Left forelimb (tissue), 1 donor: ENCODE measurements at places on chromosomes 6 and 20.

GRCh38 chr6:56021943-56022342, 146.6 kb upstream of the BMP5 start:
- DNase-seq, result no peak

GRCh38 chr20:11352041-11352440, 565.7 kb upstream of the BTBD3 start:
- DNase-seq, result no peak

GRCh38 chr6:82178077-82178758, 69.3 kb downstream of the IBTK start:
- no peak for DNase-seq

GRCh38 chr6:105988321-105988720, 97.8 kb upstream of the PRDM1 start:
- DNase-seq, result no peak

- DNase-seq, result no peak
These were observed 38.5 kb downstream of the ARFGEF2 start for GRCh38 chr20:48959899-48960550.

- no peak for DNase-seq
These were observed 277.5 kb downstream of the PTPRK start for GRCh38 chr6:128242765-128243403.

DNA sequence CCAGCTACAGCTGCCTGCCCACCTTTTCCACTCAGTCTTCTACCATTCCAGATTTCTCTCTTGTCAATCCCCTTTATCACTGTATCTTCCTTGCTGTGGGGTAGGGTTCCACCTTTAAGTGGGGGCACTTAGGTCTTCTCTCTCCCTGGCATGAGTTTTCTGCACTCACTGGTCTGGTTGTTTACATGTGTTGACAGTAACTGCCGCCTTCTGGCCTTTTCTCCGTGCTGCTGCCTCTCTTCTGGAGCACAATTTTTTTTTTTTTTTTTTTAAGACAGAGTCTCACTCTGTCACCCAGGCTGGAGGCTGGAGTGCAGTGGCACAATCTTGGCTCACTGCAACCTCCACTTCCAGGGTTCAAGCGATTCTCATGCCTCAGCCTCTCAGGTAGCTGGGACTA, 12.0 kb downstream of the RNF114 start:
- DNase-seq, result no peak

- DNase-seq, result no peak
These were observed 120.9 kb upstream of the IRAK1BP1 start for GRCh38 chr6:78746457-78746856.

DNA sequence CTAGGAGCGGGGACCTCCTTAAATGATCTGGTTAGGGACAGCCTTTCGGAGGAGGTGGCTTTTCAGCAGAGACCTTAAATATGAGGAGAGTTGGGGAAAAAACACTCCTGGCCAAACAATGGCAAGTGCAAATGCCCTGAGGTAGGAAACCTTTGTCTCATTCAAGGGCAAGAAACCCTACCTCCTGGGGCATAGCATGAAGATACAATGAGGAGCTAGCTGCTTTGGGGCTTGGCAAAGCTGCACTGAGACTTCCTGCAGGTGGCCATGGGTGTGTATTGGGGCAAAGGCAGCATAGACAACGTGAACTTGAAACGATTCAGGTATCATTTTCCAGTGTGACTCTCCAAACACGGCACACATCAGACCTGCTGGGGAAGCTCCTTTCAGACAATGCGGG, 30.7 kb downstream of the PMEPA1 start:
- DNase-seq, result no peak

- DNase-seq, result no peak
These were observed 23.1 kb upstream of the UBE2J1 start for GRCh38 chr6:89375427-89376267.

- no peak for DNase-seq
These were observed 96.4 kb downstream of the RPS12 start for GRCh38 chr6:132910759-132911158.

GRCh38 chr6:163231356-163232014, 183.0 kb upstream of the QKI start:
- DNase-seq, result no peak

DNA sequence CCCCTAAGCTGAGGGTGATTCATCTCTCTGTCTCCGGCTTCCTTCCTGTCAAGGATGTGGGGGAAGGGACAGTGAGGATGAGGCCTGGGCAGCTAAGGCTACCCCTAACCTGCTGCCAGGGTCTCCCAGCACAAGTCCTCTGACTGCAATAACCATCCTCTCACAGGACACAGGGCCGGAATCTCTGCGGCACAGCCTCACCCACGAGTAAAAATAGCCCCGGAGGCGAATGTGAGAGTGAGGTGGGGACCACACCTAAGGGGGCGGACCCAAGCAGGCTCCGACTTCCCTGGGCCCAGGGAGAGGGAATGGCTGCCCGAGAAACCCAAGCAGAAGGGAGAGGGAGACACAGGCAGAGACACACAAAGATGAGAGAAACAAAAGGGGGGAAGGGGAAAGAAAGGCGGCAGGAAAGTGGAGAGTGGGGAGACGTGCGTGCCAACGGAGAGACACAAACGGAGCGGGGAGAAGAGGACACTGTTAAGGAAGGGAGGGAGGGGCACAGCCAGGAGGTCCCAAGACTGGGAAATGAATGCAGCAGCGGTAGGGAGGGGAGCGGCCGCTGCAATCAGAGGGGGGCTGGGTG, 1.4 kb downstream of the CLIC1 start:
- no peak for DNase-seq

DNA sequence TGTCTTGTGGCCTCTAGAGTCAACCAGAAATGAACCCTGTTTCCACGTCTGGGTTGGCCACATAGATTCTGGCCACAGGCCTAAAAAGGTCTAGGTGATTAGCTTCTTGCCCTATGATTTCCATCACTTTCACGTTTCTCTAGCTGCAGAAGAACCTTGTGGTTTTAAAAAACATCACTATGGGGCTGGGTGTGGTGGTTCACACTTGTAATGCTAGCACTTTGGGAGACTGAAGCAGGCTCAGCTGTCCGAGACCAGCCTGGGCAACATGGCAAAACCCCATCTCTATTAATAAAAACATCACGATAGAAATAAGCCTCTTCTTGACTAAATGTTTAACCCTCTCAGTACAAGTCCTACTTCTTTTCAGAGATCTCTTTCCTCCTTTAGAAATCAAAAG, 27.6 kb downstream of the POLR1C start:
- DNase-seq, result no peak

GRCh38 chr6:128024969-128025368, 124.1 kb upstream of the THEMIS start:
- no peak for DNase-seq

- no peak for DNase-seq
These were observed 461.9 kb downstream of the QKI start for GRCh38 chr6:163876391-163876790.

DNA sequence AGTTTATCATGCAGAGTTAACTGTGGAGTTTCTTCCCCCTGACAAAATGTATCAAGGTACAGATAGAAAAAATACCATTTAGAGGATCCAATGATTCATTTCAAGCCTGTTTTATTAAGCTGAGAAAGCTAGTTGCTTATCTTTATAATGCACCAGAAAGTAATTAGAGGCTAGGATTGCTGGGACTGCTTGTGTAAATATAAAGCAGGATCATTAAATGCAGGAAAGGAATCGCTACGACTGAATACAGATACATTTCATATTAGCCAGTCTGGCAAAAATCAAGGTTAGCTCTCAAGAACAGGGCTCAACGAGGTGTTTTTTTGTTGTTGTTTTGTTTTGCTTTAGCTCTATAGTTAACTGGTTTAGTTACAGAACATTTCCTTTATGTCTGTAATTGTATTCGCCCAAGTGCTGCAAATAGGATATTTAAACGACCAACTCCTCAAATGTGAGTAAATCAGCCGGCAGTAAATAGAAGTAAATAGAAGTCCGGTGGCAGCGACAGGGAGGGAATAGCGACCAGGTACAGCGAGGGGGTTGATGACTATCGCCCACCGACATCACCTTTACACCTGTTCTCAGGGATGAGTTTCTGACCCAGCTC, 748 bp downstream of the UBE2J1 start:
- no peak for DNase-seq

GRCh38 chr20:58006346-58007316, 221.8 kb downstream of the ANKRD60 start:
- no peak for DNase-seq

DNA sequence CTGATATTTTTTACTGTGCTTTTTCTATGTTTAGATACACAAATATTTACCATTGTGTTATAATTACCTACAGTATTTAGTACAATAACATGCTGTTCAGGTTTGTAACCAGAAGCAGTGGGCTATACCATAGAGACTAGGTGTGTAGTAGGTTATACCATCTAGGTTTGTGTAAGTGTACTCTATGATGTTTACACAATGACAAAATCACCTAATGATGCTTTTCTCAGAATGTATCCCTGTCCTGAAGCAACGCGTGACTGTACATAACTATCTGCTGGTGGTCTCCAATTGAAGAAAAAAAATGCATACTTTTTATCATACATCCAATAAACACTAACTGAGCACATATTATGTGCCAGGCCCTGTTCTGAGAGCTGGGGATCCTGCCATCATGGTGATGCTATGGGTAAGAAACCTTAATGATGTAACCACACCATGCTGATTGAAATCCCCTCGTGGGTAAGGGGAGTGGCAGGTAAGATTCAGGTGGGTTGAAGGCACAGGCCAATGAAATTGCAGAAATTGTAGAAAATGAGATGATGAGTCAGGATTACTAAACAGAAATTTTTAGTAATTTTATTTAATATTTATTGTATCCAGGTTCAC, 76.8 kb downstream of the FYN start:
- no peak for DNase-seq

DNA sequence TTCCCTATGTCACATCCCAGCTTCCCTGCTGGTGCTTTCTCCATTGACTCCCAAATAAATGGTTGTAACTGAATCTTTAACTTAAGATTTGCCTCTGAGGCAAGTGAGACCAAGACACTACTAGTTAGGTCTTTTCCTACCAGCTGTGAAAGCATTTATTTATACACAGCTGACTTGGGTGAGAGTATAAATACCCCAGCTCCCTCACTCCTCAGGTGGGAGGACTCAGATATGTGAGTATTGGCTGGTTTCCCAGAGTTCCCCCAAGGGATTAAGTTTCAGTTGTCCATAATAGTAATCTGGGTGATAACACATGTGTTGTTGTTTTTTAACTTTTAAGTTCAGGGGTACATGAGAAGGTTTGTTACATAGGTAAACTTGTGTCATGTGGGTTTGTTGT, 49.8 kb downstream of the CFAP61 start:
- no peak for DNase-seq

GRCh38 chr20:46666818-46667515, 15.7 kb upstream of the SLC13A3 start:
- no peak for DNase-seq

- DNase-seq, result no peak
These were observed 18.2 kb downstream of the MAS1 start for GRCh38 chr6:159908979-159909378.
